ENCODE measurements at places on chromosomes 3 and 15.

DNA sequence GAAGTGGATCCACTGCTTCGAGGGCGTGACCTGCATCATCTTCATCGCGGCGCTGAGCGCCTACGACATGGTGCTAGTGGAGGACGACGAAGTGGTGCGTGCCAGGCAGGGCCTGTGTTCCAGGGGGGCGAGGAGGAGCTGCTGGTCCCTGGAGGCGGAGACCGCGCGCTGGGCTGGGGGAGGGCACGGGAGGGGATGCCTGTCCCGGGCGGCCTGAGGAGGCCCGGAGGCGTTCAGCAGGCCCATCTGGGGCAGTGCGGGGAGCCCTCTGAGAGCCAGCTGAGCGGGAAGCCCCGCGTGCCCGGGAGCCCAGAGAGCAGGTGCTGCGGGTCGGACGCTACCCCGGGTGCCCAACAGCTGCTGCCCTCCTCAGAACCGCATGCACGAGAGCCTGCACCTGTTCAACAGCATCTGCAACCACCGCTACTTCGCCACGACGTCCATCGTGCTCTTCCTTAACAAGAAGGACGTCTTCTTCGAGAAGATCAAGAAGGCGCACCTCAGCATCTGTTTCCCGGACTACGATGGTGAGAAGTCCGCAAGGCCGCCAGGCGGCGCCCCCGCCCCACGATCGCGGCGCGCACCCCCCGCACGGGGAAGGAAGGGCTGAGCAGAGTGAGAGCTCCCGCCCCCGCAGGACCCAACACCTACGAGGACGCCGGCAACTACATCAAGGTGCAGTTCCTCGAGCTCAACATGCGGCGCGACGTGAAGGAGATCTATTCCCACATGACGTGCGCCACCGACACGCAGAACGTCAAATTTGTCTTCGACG is 2.9 kb downstream of the GNAT1 start:
- DNase-seq = peak; percentile 77

- no peak for DNase-seq
Observed at GRCh38 chr15:99131441-99132023, 26.7 kb downstream of the SYNM start.

- no peak for DNase-seq
Observed at GRCh38 chr3:168216851-168217250, 121.1 kb upstream of the GOLIM4 start.

DNA sequence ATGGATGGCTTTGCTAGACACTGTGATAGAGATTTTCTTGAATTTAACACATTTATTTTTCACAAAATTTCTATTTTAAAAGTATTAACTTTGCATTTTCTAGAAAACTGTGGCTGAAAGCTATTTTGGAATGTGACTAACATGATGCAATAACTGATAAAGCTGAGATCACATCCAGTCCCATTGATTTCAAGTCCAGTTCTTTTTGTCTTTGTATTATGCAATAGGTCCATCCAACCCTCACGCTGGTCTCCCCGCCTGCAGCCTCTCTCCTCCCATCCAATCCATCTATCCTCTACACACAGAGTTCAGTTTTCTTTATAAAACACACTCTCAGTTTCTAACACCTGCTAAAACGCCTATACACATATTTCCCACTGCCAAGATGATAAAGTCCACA is 178.8 kb downstream of the CNTN3 start:
- no peak for DNase-seq

GRCh38 chr3:89521328-89521727 is 413.9 kb downstream of the EPHA3 start:
- no peak for DNase-seq

GRCh38 chr3:123540285-123540684 is 44.6 kb downstream of the HACD2 start:
- DNase-seq = no peak

DNA sequence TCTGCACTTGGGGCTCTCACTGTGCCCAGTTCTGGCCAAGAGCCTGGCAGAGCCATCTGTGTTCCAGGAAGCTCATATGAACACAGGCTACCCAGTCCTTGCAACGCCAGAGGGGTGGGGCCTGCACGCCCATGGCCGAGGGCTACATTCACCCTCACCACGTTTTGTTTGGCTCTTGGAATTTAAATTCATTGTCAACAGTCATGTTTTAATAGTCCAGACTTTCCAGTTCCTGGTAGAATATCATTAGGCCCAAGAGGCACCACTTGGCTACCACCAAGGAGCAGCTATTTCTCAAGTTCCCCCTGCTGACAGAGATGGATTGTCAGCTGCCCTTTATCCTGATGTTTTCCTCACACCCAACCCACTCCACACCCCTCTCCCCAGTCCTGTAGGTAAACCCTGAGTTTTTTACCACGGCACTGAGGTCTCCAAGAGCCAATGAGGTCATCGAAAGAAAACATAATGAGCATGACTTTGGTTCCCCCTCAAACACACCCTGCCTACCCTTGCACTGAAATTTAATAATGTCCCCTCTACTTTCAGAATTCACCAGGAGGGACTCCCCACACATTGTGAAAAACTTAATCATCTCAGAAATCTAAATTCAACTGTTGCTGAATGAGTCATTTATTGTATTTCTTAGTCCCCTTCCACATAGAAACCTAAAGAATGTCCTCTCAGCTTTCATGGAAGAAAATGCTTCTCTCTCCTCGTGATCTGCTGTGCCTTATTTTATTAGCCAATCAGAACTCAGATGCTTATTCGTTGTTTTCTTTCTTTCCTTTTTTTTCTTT is 125.1 kb downstream of the SHQ1 start:
- DNase-seq = no peak

DNA sequence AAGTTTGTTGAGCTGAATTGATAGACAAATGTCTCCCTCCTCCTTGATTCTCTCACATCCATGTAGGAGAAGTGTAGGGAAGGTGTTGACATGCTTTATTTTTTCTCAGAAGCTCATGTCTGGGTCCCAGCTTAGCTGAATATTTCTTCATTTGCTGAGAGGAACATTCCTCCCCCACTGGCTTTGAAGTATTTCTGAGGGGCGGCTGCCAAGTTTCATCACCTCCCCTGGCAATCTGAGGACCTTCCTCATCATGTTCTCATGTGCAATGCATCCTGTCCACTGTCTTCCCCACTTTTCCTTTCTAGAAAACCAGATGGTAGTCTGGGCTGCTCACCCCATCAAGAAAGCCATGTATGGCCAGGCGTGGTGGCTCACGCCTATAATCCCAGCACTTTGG is 168.9 kb upstream of the RGMA start:
- no peak for DNase-seq

DNA sequence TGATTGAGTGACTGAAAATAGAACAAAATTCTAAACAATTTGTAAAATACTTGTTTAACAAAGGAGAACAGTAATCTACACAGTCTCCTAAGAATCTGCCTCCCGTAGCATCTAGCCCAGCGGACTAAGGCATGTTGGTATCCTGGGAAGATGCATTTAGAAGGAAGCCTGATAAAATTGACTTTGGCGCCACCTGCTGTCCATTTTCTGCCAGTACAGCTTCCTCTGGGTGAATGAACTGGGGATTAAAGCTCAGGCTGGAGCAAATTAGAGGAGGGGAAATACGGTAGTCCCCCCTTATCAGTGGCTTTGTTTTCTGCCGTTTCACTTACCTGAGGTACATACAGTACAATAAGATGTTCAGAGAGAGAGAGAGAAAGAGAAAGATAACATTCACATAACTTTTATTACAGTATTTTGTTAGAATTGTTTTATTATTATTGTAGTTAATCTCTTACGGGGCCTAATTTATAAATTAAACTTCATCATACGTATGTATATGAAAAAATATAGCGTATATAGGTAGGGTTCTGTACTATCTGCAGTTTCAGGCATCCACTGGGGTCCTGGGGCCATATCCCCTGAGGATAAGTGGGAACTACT is 191.6 kb downstream of the GAP43 start:
- peak; percentile 48 for DNase-seq

- DNase-seq = no peak
Observed at GRCh38 chr3:121111914-121112612, 204.1 kb downstream of the STXBP5L start.

DNA sequence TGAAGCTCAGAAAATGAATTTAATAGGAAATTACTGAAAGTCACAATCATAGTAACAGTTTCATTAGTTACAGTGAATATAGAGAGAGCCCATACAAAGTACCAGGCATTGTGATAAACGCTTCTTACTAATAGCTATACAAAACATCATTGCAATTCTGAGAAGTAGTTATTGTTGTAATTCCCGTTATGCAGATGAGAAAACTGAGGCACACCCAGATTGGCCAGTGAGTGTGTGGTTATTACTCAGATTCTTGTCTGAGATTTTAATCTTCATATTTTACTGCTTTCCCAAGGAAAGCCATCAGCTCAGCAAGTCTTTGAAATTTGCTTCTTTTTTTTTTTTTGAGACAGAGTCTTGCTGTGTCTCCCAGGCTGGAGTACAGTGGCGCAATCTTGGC is 14.3 kb downstream of the FLNB start:
- DNase-seq = no peak

DNA sequence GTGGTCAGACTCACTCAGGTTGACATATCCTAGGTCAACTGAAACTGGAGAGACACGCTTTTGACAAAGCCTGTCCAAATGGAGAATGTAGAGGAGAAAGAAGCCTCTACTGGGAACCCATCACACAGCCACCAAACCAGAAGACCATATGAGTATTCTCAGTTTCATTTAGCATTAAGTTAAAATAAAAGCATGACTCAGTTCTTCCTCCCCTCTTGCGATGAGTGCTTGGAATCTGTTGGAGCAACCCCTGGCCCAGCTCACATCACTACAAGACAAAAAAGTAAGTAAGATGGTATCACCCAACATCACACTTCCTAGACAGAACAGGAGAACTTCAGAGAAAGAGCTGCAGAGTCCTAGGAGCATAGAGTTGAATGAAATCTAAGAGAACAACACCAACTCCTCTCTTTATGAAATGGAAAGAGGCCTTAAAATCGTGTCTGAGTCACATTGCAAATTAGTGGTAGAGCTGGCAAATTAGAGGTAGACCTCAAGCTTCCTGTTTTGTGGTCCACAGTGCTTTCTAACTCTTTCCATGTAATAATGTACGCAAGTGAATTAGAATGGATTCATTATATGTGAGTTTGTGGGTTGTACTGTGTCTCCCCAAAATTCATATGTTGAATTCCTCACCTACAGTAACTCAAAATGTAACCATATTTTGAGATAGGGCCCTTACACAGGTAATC is 51.2 kb downstream of the FGF12 start:
- no peak for DNase-seq

DNA sequence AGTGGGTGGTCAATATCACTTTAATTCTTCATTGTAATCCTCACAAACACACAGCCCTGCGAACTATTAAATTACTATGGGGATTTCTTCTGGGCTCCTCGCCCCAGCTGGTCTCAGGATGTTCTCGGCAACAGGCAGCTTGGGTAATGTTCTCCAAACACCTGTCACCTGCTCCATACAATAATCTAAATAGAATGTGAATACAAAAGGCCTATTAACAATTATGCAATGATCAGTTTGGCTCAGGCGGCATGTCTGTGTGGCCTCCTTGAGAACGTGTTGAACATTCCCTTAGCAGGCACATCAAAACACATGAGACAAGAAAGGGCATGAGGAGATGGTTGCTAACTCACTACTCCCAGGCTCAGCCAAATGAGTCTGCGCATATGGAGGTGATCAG is 158.6 kb upstream of the KBTBD8 start:
- DNase-seq = no peak

DNA sequence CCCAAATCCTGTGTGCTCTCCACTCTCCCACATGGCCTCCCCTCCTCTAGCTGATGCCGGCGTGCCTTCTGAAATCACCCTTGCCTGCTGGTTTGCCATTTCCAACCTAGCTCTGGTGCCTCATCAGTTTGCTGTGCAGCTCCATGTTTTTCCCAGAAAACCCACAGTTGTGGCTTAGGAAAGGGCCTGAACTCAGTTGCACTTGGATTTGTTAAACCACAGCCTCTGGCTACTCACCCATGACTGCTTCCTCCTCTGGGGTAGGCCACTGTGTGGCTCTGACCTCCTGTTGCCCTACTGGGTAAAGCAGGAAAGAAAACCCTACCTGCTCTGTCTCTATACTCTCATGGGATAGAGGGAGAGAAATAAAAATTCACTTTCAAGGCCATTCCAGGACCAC is 97.3 kb downstream of the DAPK2 start:
- no peak for DNase-seq

DNA sequence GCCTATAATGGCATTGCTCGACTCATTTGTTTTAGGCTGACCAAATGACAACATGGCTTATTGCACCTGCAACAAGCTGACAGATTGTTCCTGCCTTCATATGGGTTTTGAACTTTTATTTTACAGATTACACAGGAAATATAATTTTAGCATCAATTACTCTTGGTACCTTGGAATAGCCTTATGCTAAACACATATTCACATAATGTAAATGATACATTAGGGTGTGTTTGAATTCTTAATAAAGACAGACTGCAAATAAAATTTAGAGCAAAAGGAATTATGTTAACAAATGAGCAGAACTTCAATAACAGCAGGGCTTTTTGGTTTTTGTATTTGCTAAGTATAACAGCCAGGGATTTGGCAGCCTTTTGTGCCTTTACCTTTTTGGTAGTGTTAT is 51.9 kb upstream of the TMC3 start:
- DNase-seq = no peak

- DNase-seq = no peak
Observed at GRCh38 chr15:75751116-75751875, 38.6 kb upstream of the CSPG4 start.

DNA sequence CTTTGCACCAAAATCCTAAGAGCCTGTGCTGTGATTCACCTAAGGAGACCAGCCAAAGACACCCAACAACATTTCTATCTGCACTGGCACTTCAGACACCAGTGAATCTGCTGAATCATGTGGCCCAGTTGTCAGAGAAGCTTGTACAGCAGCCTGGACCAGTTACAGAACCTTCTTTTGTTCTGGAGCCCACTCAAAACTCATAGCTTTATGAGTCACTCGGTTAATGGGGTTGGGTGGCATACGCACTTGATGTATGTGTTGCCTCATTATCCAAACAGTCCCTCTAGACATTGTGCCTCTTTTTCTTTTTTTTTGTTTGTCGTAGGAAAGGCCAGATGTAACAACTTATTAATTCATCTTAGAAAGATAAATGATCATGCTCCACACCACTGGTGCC is 25.6 kb upstream of the GOLGA6L2 start:
- no peak for DNase-seq

GRCh38 chr3:183812761-183813445 is 12.5 kb downstream of the MAP6D1 start:
- no peak for DNase-seq

DNA sequence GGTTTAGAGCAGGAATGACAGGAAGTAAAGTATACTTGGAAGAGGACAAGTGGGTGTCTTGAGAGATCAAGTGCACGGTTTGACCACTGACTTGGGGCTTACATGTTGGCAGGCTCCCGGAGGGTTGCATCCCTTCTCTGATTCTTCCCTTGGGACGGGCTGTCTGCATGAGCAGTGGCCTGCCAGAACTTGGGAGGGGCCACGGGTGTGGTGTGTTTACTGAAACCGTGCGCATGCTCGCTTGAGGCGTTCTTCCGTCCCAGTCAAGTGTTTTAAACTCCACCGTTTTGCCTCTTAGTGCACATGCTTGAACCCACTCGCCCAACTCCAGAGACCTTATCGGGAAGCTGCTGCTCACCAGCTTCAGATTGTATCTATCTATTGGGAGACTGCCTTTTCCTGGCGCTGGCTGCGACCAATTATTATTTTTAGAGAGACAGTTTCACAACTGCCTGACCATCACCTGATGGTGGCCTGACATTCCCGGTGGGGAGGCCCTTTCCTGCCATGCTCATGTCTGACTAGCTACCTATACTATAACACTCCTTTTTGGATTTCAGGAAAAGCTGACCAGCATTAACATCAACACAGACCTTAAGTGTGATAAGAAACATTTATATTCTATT is 14.9 kb upstream of the C3orf22 start:
- no peak for DNase-seq

GRCh38 chr15:40830884-40831283 is 2.4 kb upstream of the PPP1R14D start:
- DNase-seq = no peak

GRCh38 chr15:85646538-85647091 is 148.1 kb downstream of the KLHL25 start:
- no peak for DNase-seq
